ENCODE measurements at places on chromosomes 2 and 18. TPM values are rescaled to one million over a fixed set of nuclear protein-coding genes. Genes with fewer than 3 reads are reported as not detected.

DNA sequence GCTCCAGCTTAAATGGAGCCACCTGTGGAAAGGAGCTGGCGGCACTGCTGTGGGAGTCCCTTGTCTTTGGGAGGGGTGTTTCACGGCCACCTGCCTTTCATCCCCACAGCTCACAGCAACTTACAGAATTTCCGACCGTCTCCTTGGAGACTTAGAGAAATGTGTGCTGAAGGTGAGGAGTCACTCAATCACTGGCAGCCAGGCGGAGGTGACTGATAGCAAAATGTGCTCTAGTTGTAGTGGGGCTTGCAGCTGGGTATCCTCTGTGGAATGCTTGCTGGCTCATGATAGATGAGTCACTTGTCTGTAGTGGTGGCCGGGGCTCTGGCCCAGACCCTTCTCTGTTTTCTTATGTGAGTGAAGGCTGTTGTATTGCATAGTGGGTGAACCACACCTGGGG is 110.7 kb downstream of the SH3RF3 start:
- DNase-seq: no peak

GRCh38 chr18:61589724-61590065 is 256.5 kb downstream of the CDH20 start:
- DNase-seq: peak; percentile 62

DNA sequence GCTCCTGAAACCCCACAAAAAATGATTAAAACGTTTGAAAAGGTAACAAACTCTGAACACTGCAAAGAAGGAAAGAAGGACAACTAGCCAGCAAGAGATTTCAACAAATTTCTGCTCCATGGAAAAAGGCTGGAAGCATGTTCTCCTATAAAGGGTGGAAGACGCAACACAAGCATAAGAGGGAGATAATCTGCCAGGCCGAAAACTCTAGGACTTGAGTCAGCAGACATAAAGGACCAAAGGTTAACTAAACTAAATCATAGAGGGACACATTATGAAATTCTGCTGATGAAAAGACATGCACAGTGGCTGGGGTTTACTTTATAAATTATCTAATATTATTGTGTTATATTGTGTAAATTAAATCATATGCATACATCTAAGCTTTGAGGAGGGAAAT is 6.8 kb downstream of the NPHP1 start:
- DNase-seq: no peak

GRCh38 chr2:136284226-136285119 is 166.5 kb upstream of the CXCR4 start:
- no peak for DNase-seq

GRCh38 chr2:3597567-3597966 is 2.7 kb downstream of the COLEC11 start:
- DNase-seq: no peak

DNA sequence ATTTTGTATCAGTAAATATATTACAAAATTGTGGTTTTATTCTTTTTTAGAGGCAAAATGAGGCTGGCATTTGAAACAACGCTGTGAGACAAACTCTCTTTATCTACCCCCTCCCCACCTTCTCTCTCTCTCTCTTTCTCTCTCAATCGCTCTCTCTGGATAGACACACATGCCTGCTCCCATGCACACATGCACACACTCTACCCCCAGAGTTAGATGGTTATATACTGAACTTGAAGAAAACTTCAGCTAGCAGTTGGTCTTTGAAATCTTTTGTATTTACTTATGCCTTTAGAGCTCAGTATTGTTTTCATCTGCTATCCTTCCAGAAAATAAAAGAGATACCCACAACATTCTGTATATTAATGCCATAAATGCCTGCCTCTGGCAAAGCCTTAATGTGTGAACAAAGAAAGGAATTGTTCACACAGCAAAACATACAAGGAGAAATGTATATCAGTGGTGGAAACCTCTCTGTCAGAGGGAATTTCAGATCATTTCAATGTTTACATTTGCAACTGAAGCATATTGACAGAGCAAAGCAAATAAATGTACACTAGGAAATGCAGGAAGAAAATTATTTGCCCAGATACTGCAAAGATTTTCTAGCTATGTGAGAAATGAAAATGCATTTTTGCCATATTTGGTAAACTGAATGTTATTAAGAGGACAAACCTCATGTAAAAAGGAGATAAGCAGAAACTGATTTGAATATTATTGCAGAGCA is 217.0 kb upstream of the UBE2E3 start:
- no peak for DNase-seq

GRCh38 chr18:58934356-58934755 is 69.7 kb downstream of the ZNF532 start:
- DNase-seq: no peak

- DNase-seq: no peak
Measured at GRCh38 chr18:31603315-31603714, 11.6 kb downstream of the TTR start.

DNA sequence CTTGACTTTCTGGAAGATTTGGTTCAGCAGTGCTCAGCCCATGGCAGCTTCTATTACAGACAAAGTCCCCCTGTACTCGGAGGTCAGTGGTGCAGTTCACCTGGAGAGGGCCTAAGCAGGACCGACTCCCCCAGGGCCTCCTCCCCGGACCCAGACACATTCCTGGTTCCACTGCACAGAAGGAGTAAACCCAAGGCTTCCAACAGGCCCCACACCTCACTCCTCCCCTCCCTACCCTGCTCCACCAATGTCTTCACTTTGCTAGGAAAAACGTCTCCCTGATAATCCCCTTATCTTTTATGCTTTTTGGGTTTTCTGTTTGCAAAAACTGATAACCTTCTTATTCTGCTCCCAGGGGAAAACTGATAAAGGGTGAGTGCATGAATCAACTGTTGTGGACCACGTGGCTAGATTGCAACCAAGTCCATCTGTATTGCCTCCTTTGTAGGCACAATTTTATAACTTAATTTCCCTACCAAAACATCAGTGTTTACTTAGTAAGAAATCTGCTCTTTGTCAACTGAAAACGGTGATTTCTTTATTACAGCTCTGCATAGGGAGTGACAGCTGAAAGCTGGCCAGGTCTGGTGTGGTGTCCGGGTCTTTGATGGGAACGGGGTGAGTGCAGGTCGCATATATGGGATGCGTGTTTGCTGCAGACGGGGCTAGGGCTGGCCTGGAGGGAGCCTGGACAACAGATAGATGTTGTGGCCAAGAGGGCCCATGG is 202.5 kb downstream of the GLI2 start:
- no peak for DNase-seq

DNA sequence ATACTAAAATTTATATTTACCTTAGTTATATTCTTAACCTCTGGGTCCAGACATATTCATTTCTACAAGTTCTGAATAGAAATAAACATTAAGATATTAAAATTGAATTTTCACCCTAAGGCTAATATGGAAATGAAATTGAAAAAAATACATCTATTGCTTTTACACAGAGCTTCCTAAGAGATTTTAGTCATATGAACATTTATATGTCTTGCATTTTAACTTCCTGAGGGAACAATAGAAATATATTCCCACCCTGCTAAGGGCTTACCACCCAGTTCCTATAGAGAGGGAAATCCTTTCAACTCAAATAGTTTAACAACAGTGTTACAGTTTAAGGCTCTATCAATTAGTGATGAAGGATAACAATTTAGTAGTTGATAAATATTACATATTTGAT is 60.5 kb downstream of the SOCS6 start:
- no peak for DNase-seq

- no peak for DNase-seq
Measured at GRCh38 chr2:176072951-176073904, 10.5 kb downstream of the EVX2 start.

GRCh38 chr2:2095360-2096093 is 235.5 kb downstream of the MYT1L start:
- DNase-seq: no peak

DNA sequence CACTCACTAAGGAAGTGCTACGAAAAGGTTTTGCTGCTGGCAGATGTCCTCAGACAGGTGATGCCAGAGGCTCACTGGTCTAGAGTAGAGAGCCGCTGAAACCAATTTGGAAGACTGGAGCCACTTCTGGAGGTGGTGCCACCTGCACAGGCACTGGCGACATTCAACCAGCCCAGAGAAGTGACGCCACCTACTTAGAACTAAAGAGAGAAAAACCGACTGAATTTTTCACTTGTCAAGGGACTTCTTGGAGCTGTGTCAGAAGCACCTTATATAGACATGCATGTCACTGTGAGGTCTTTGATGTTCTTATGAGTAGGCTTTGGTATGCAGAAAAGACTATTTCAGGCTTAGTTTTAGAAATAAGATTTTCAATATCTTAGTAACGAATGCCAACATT is 71.4 kb downstream of the BOD1L2 start:
- DNase-seq: no peak

GRCh38 chr2:108565778-108566375 is 31.6 kb downstream of the LIMS1 start:
- DNase-seq: no peak

DNA sequence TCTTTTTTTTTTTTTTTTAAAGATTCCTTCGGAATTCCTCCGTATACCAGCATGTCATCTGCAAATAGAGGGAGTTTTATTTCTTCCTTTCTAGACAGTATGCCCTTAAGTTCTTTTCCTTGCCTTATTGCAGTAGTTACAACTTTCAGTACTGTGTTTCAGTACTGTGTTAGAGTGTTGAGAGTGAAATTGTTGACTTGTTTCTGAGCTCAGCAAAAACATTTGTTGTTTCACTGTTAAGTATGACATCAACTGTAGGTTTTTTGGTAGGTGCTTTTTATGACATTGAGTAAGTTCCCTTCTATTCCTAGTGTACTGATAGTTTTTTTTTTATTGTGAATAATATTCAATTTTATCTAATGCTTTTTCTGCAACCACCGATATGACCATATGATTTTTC is 43.9 kb downstream of the ACVR2A start:
- no peak for DNase-seq

GRCh38 chr2:161417438-161418274 is 1.6 kb downstream of the TBR1 start:
- DNase-seq: peak; percentile 21

The ERICH2 gene
- 1.6 TPM for total RNA-seq

The TWIST2 gene
- total RNA-seq: 21.8 TPM

The UGT1A9 gene
- total RNA-seq: not detected

The CFC1 gene
- not detected for total RNA-seq

The PSMA8 gene
- not detected for total RNA-seq

The EVA1A gene
- total RNA-seq: 9.7 TPM

The ZNF385B gene
- 0.51 TPM for total RNA-seq

The LIPG gene
- 2.9 TPM for total RNA-seq

The FTCDNL1 gene
- 6.7 TPM for total RNA-seq

The KIF1A gene
- 8.9 TPM for total RNA-seq

The OSBPL6 gene
- total RNA-seq: 12.0 TPM

The ACMSD gene
- total RNA-seq: not detected
